Activated CD4-positive, alpha-beta T cell treated with anti-CD3 and anti-CD28 coated beads for 24 hours (primary cell): ENCODE measurements at places on chromosomes 11 and 22.

DNA sequence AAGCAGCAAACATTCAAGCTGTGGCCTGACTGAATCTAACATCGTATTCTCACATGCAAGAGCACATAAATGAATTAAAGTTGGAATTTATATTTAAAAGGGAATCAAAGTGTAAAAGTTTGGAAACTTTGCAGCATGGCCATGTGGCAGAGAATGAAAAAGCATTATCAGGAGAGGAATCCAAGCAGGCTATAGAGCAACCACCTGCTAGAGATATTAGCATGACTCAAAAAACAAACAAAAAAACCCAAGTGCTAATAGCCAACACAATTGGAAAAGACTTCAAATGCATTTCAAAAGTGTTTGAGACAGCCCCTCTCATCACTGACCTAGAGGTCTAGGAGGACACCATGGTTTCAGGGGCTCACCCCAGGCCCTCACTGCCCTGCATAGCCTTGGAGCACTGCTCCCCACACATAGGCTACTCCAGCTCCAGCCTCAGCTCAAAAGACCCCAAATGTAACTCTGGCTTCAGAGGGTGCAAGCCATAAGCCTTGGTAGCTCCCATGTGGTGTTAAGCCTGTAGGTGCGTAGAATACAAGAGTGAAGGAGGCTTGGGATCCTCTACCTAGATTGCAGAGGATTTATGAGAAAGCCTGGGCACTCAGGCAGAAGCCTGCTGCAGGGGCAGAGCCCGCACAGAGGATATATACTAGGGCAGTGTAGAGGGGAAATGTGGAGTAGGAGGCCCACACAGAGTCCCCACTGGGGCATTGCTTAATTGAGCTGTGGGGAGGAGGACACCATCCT is 1.7 kb upstream of the KRTAP5-7 start:
- DNase-seq: no peak

GRCh38 chr11:93541884-93542810 is 1.0 kb downstream of the SMCO4 start:
- DNase-seq: peak; percentile 19

GRCh38 chr11:12232817-12233601 is 122.6 kb downstream of the MICAL2 start:
- DNase-seq: no peak

DNA sequence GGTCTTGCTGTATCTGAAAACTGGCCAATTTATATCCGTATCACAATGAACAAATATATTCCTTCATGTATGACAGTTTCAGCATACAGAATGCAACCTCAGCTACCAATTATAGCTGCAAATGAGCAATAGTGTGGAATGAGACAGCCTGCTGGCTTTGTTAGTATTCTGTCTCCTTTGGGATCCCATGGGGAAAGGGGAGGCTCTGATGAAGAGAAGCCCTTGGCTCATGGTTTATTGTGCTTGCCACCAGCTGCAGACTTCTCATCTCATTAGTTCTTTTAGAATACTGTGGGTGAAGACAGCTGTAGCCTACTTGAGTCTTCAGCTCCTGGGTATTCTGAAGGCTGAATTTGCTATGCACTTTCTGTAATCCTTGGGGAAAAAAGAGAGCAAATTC is 42.4 kb downstream of the PITPNB start:
- DNase-seq: no peak

DNA sequence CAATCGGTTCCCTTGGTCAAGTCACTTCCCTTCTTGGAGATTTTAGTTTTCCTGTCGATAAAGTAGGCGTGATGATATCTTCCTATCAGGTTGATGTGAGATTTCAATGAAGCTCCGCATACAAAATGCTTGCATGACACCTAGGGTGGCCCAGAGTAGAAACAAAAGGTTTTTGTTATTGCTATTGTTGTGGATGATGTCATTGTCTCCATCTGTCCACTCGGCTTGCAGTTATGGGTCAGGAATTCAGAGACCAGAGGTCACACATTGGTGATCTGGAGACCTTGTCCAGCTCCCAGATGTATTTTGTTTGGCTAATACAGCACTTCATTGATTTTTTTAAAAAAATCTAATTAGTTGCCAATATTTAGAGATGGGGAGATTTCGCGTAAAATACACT is 382.1 kb downstream of the MN1 start:
- DNase-seq: no peak

GRCh38 chr11:6567371-6567745 is 36.1 kb downstream of the RRP8 start:
- no peak for DNase-seq

DNA sequence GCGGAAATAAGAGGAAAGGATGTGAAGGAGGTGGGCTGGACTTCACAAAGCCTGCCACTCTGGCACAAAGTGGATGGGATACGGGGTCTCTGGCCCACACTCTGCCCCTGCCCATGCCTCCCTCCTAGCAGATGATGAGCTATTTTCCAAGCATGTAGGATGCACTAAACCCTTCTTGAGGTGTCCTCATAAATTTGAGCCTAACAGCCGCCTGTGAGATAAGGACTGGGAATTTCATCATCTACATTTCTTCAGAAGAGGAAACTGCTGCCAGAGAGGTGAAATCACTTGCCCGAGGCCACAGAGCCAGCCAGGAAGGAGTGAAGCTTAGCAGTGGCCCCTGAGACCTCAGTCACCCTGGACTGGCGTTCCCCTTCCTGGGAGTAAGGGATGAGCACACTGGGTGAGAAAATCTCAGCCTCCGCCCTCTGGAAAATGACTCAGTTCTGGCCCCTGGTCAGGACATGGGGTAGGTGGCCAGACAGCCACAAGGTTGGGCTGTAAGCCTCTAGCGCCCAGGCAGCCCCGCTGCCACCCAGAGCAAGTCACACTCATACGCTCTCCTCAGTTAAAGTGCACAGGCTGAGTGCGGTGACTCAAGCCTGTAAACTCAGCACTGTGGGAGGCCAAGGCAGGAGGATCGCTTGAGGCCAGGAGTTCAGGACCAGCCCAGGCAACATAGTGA is 27.9 kb downstream of the MB start:
- no peak for DNase-seq

GRCh38 chr11:83302151-83302550 is 16.0 kb upstream of the CCDC90B start:
- no peak for DNase-seq

DNA sequence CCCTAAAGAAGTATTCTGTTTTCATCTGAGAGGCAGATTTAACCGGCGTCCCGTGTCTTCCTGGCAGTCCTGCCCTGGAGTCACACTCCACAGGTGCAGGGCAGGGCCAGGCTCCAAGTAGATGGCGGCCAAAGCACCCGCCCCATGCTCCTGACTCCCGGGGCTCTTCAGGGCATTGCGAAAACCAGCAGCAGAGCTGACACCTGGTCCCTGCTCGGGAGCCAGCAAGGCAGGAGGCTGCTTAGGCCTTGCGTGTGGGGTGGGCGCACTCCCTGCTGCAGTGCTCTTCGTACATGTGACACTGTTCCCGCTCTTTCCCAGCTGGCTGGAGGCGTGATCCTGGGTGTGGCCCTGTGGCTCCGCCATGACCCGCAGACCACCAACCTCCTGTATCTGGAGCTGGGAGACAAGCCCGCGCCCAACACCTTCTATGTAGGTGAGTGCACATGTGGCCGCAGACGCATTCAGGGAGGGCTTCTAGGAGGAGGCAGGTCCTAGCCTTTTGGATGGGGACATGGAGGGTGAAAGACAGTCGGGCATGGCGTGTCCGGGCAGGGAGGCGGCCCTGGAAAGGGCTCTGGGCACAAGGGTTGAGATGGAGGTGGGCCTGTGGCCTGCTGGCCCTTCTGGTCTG is 10.3 kb upstream of the TSSC4 start:
- DNase-seq: no peak
